ENCODE measurements at places on chromosomes 11 and 22.

GRCh38 chr11:46457659-46458424 lies 66.3 kb upstream of the CHRM4 start:
- no peak for DNase-seq

DNA sequence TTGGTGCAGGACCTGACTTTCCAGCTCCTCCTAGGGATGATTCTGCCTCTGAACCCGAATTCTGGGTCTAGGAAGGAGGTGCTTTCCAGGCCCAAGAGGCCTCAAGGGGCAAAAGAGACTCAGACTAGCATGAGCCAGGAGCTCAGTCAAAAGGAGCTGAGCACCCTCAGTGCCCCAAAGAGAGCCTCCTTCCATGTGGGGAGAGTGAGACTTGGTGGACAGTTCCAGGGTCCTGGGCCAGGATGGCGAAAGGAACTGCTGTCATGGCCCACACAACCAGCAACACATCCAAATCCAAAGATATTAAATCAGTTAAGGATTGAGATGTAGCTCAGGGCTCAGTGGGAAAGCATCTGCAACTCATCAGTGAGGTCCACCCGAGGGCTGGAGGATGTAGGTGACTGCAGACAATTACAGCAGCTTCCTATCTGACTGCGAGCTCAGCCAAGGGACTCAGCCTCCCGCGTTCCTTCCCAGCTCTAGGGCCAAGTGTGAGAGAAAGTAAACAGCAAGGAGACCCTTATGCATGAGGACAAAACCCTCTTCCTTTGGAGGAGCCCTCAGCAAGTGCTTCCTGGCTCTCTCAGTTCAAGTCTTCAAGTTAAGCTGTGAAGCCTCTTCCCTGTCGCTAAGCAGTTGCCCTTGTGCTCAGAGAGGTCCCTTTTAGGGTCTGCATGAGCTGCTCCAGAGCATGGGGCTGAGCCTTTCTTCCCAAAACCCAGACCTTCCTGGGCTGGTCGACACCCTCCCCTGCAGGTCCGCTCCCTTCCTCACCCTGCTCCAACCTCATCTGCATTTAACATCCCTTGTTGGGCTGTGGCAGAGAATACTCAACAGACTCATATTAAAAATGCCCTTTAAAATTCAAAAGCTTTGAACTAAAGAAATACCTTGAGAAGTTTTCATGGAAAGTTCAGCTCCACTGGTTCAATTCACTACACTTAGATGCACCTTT lies 35.8 kb downstream of the C11orf58 start:
- DNase-seq: no peak

GRCh38 chr22:25940479-25940878 lies 198.5 kb downstream of the MYO18B start:
- no peak for DNase-seq

GRCh38 chr11:73252577-73253191 lies 19.5 kb upstream of the P2RY6 start:
- DNase-seq: no peak

GRCh38 chr11:24386546-24387397 lies 110.1 kb upstream of the LUZP2 start:
- DNase-seq: no peak

DNA sequence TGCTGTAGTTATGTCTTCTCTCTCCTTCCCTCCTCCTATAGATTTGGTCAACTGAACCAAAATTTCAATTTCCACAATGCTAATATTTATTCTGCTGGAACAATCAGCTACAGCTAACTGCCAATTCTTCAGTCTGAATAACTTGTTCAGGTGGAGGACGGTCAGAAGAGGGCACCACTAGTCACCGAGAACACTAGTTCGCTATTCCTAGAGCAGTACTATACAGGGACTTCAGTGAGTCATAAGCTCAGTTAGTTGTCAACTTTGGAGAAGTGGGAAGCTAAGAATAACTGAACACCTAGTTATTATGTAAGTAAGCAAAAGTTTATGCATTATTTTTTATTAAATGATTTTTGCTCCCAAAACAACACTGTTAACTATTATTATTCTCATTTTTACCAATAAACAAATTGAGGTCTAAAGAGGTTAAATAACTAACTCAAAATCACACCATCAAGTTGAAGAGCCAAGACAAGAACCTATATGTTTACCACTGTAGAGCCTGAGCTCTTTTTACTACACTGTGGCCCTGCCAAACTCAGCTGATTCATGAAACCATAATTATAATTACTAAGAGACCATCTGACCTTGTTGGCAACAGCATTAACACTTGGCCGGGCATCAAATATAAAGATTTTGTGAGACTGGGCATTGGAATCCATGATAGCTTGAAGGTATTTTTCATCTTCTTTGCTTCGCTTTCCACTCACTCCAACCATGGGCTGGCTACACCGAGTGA lies 59.0 kb downstream of the CEP57 start:
- DNase-seq: no peak

DNA sequence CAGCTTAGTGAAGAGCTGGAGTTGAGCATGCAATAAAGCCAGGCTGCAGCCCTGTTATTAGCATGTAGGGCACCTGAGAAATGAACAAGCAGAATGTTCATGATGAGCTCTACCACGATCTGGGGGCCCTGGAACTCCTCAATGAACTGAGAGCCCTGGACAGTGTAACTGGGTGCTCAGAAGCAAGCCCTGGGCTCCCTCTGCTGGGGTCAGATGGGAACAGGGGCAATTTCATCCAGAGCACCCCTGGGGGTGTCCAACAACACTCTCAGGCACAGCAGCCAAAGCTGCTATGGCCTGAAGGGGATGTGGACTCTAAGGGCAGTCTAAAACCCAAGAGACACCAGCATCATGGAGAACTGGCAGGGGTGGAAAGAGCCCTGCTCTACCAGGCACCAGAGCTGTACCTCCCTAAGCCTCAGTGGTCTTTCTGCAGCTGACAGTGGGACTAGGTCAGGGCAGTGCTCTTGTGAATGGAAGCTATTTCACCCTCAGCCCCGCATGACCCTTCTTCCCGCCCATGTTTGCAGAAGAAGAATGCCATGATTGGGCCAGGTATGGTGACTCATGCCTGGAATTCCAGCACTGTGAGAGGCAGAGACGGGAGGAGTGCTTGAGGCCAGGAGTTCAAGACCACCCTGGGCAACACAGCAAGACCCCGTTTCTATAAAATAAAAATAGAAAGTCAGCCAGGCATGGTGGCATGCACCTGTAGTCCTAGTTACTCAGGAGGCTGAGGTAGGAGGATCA lies 28.9 kb downstream of the THOC5 start:
- DNase-seq: no peak

DNA sequence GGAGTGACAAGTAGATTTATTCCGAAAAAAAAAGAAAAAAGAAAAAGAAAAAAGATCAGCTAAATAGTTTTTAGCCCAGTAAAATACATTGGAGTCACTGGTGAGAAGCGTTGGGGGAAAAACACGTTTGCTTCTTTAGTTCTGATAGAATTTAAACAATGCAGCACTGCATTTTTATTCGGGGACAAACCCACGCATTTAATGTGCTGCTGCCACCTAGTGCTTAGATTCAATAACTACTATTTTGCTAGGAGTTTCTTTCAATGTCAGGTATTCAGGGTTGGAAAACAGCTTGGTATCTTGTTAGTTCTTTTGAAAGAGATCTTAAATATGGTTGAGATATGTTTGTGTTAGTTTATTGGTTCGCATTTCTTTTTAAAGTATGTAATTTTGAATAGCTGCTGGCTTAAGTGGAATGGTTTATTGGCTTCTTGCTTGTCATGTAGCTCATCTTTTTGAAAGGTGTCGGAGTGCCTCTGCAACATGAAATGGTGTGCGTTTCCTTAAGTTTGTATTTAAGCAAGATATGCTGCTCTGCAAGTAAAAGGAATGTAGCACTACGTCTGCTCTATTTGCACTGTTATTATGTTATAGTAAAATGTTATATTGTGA lies 41.9 kb downstream of the SVIP start:
- DNase-seq: no peak

DNA sequence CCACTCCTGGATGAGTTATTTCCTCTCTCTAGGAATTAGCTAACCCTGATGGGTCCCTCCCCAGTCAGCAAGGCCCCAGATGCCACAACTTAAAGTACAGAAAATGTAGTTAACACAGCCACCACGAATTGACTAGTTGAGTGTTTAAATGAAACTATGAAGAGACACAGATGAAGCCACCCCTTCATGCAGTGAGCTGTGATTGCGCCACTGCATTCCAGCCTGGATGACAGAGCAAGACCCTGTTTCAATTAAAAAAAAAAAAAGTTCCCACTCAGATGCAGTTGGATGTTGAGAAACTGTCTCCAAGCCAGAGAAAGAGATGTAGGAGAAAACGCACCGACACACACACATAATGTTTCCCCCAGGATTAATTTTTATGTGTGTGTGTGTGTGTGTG lies 53.3 kb downstream of the SCN3B start:
- DNase-seq: no peak

- DNase-seq: no peak
Measured at GRCh38 chr11:118000850-118001228, 14.6 kb downstream of the IL10RA start.

GRCh38 chr11:1161410-1162137 lies 3.8 kb downstream of the MUC5AC start:
- DNase-seq: no peak

- DNase-seq: no peak
Measured at GRCh38 chr11:86119077-86119476, 50.2 kb upstream of the PICALM start.

- no peak for DNase-seq
Measured at GRCh38 chr11:10778217-10778970, 27.3 kb downstream of the CTR9 start.

DNA sequence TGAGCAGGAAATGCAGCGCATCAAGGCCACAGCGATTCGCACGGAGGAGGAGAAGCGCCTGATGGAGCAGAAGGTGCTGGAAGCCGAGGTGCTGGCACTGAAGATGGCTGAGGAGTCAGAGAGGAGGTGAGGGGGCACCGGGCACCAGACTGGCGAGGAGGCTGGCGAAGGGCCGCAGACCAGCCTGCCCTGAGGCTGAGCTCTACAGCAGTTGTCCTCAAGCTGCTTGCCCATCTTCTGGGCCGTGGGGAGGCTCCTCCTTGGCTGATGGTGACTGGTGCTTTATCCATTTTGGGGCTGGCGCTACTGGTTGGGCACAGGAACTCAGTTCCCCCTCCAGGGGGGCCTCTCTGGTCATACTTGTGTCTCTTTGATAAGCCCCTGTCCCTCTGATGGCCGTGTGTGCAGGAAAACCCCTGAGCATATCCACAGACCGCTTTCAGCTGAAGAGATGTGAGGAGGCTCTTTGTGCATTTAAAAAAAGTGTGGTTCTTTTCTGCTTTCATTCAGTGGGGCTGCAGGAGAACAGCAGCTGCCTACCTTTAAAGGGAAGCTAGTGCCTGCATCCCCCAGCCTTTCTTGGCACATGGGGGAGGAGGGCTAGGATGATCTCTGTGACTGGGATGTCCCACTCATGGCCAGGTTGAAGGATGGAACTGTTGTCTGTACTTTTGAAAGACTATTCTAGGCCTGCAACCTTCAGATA lies 46.3 kb upstream of the CABP7 start:
- no peak for DNase-seq

DNA sequence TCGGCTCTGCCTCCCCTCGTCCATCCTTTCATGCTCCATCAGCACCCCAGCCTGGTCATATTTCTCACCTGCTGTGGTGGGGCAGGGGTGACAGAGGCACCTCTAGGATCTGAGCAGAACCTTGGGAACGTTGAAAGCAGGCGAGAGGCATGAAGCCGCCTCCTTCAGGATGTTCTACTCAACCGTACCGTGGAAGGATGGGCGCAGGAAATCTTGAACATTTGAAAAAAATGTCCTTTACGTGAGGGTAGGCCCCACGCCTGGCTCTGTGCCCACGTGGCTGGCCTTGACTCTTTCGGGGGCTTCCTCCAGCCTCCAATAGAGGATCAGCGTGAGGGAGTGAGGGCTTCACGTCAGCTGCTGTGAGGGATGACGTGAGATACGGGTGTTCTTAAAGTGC lies 90.7 kb downstream of the TBC1D22A start:
- DNase-seq: no peak

GRCh38 chr11:92473736-92474135 lies 249.1 kb downstream of the FAT3 start:
- DNase-seq: no peak

DNA sequence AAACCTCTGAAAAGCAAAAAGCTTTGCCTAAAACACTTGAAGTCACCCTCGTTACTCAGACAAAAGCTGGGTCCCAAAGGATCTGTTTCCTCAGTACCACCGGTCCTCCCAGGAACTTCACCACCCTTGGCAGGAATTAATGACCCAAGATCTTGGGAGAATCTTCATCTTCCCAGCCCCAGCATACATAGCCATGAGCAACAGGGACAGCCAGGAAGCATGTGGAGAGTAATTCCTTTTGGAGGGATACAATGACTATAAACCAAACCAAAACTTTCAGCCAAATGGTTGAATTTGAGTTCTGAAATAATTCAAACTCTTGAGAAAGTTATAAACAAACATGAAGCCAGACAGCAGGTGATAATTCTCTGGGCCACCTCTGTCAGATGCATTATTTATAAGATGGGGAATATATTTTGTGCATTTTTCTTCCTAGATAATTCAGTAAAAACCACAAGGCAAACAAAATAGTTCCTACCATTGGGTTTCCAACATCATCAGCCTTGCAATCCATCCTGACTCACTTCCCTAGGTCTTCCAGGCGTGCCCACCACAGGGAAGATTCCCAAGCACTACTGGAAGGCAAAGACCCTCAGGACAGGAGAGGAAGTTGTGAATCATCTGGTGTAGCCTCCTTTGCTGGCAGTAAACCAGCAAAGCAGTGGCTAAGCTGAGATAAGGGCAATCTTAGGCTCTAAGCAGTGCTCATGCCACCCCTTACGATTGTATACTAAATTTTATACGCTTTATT lies 71.7 kb upstream of the DRD2 start:
- DNase-seq: no peak

- no peak for DNase-seq
Measured at GRCh38 chr11:115916608-115917007, 412.4 kb upstream of the CADM1 start.

- DNase-seq: no peak
Measured at GRCh38 chr22:40404251-40405177, 34.1 kb downstream of the SGSM3 start.

GRCh38 chr11:35620795-35621194 lies 2.5 kb downstream of the FJX1 start:
- DNase-seq: no peak

- DNase-seq: no peak
Measured at GRCh38 chr11:106785913-106786650, 232.2 kb downstream of the GUCY1A2 start.

GRCh38 chr11:8604078-8604723 lies 10.2 kb upstream of the STK33 start:
- DNase-seq: peak; percentile 83

Data from H54 (cell line).